ENCODE measurements at places on chromosomes 6 and 20.

DNA sequence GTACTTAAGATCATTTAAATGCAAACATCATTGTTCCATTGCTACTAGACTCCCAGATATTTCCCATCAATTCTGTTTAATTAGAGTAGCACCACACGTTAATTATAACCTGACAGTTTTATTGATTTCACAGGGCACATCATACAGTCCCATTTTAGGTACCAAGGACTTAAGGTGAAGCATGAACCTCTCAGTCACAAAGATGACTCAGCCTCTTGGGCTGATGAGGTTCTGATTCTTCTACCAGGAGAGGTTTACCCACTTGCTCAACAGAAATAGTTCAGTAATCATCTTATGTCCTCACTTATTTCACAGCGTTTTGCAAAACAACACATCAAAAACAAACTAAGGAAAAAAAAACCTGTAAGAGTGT, 98.5 kb downstream of the HIVEP2 start:
- no peak for DNase-seq

- no peak for DNase-seq
These were observed 166.5 kb downstream of the TSHZ2 start for GRCh38 chr20:53138454-53139262.

- DNase-seq: no peak
These were observed 13.2 kb downstream of the TJAP1 start for GRCh38 chr6:43490523-43490939.

- DNase-seq: no peak
These were observed 24.5 kb upstream of the CARMIL1 start for GRCh38 chr6:25254671-25255070.

GRCh38 chr6:53796451-53796780, 1.6 kb downstream of the LRRC1 start:
- DNase-seq: no peak

DNA sequence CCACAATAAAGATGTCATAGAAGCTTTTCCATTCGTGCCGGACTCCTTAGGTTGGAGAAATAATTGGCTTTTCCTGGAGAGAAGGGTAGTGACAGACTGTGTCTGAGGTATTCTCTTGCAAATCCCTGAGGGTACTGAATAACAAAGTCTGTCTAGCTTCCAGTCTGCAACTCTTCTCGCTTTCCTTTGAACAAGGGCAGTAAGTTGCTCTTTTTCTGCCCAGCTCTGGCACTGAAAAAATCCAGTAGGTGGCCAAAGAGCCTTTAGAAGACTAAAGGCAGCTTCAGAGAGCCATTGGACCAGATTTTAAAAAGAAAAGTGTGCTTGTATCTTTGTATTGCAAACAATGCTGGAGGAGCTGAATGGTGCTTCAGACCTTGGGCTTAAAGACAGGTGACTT, 20.7 kb upstream of the RREB1 start:
- no peak for DNase-seq

DNA sequence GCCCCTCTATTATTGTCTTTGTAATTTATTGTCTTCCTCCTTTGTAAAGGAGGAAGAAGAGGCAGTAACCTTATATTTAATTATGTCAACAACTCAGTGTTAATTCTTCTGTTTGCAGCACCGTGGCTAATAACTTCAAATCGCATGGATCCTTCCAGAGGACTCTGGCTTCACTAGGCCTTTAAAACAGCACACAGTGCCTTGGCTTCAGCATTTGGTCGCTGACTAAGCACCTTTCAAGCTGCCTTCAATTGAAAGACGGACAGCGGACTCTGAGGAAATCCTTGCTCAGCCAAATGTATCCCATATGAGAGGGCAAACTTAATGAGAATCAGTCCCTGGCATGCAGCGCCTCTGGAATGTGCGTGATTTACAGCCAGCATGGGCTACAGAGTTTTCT, 64.2 kb downstream of the SGK1 start:
- no peak for DNase-seq

GRCh38 chr20:50575865-50576720, 65.9 kb downstream of the PTPN1 start:
- DNase-seq: peak; percentile 44

GRCh38 chr6:20158676-20159075, 53.6 kb downstream of the MBOAT1 start:
- no peak for DNase-seq

DNA sequence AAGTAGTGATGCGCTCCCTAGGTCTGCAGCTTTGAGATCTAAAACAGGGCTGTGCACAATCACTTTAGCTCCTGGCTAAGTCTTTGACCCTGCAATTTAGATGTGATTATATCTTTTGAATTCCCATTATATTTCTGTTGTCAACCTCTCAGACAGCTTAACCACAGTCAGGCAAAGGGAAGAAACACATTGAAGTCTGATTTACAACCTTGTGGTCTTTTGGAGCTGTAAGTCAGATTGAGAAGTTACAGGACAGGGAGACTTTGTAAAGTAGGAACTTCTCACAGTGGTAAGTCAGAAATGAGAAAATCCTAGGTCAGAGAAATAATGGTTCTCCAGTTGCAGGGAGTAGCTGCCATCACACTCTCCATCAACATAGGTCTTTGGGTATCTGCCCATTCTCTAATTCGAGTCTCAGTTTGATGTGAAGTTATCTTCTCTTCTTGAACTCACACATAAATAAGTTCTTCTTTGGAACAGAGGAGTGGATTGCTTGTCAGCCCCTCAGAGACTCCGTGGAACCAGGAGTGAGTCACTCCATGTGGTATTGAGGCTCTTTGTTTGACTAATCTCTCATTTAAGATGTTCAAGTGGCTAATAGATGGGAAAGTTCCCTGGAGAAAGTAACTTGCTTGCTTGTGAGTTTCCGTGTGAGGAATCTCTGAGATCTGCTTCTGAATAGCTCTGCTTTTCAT, 35.0 kb upstream of the SGK1 start:
- no peak for DNase-seq

- no peak for DNase-seq
These were observed 32.8 kb upstream of the MICB start for GRCh38 chr6:31465185-31465536.

DNA sequence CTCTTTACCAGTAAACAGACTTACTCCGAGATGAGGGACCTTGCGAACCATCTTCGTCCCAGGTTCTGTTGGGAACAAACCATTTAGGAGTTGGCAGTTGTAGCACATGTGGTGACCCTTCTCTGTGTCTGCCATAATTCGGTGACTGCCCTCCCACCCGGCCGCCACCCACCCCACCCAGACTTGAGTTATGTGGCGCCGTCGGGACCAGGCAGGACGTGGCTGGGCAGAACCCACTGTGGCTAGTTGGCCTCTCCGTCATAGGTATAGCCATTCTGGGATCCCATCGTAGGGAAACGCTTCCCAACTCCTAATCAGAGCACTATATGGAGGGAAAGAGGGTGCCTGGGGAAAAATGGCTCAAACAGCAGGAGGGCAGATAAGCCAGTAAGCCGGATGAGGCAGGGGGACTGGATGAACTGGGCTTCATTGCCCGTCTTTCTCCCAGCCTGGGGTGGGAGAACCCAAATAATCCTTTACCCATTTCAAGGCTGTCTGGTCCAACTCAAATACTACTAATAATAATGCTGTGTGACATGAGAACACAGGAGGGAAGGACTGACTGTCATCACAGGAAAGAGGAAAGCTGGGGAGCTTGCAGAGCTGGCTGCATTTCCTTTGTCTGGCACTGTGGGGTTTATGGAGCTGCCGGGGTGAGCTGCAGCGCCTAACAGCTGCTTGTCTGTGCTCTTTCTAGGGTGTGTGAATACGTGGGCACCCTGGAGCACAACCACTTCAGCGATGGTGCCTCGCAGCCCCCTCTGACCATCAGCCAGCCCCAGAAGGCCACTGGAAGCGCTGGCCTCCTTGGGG, 73.0 kb upstream of the PBOV1 start:
- DNase-seq: no peak

GRCh38 chr20:24572140-24572539, 102.7 kb downstream of the SYNDIG1 start:
- DNase-seq: no peak

- DNase-seq: no peak
These were observed 98.5 kb downstream of the PREP start for GRCh38 chr6:105304366-105304765.

DNA sequence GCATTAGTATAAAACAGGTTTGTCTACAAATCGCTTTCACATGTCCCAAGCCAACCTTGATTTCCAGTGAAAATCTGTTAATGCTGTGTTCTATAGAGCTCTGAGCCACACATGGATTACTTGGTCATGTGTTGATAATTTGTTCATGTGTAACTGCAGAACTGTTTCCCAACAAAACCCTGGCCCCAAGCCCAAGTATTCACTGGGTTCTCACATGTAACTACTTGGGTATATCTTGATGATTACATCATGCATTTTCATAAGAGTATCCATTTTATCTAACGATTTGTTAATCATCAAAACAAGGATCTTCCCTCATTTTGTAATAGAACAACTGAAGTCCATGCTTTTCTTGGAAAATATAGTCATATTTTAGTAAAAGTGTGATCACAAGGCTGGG, 657.6 kb downstream of the PRKN start:
- DNase-seq: no peak

- no peak for DNase-seq
These were observed 57.0 kb upstream of the EPB41L1 start for GRCh38 chr20:36097337-36098151.

GRCh38 chr20:37945091-37945547, 42.2 kb downstream of the VSTM2L start:
- DNase-seq: no peak

GRCh38 chr20:63164484-63165355, 51.2 kb downstream of the YTHDF1 start:
- DNase-seq: no peak

DNA sequence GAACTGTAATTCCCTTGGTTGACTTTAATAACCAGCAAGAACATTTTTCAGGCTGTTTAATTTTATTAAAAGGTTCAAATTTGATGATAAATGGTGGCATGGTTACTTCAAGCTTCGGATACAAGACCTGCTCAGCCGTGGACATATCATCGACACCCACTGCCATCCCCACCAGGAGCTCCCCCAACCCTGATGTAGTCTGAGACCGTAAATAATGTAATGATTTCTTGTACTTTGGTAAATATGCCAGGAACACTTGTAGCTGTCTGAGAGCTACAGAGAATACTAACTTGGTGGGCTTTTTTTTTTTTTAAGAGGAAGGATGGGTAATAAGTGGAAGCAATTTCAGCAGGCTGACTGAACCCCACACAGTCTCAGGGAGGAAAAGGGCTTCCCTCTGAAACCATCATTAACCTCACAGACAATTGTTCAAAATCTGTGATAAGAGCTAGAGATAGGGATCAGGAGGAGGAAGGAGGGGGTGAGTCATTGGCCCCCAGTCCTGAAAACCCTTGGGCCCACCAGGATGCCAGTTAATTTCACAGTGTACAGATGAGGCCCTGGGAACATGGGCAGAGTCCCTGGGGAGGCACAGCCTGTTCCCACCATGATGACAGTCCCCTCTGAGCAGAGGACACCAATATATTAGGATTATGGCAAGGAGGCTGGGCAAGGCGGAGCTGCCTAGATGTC, 56.0 kb downstream of the APCDD1L start:
- no peak for DNase-seq

- DNase-seq: no peak
These were observed 62.5 kb downstream of the GJA1 start for GRCh38 chr6:121497970-121498375.

DNA sequence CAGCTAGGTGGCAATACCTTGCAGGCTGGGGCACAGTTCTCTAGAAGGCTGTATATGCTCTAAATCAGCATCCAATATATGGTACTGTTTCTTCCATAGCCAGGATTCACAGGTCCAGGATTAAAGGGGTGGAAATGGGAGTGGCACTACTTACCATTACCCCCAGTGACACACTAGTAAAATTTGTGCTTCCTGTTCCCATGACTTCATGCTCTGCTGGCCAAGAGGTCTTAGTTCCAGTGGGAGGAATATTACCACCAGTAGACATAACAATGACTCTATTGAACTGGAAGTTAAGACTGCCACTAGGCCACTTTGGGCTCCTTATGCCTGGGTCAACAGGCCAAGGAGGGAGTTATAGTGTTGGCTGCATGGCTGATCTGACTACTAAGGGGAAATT, 174.3 kb upstream of the TNFAIP3 start:
- DNase-seq: no peak

DNA sequence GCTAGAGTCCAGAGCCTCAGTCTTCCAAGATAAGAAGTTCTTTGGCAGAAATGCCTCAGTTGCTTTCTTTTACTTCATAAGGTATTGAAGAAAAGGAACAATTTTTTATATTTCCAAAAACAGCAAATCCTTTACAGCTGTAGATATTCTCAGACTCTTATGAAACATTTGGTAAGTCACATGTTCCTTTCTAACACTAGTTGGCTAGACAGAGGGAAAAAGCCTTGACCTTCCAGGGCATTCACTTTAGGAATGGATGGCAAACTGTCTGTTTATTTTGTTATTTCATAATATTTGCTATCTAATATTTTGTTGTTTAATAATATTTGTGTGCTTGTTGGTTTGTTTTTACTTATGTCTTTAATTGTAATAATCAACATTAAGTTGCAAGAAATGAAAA, 140.8 kb downstream of the PTPRK start:
- DNase-seq: no peak

GRCh38 chr6:154522576-154522975, 12.1 kb upstream of the CNKSR3 start:
- no peak for DNase-seq

DNA sequence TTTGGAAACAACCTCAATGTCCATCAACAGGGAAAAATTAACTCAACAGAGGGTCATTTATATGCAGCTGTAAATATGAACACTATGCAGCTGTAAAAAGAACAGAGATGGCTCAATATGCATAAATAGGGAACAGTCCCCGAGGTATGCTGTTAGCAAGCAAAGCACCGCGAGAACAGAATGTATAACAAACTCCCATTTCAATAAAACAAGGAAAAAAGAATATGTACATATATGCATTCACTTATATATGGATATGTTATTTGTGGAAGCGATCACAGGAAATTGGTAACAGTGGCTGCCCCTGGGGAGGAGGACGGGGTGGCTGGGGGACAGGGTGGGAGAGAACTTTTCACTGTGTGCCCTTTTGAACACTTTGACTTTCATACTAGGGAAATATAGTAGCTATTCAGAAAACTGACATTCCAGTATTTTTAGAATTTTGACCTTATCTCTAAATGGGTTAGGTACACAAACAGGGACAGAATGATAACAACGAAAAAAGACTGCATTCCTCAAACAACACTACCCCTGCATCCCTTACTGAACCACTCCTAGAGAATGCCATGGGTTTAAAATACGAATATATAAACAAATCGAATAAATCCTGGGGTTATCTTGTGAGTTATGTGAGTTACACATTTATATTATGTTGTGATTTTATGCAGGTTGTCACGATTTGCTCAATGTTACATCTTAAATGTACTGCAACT, 64.5 kb downstream of the KCNB1 start:
- no peak for DNase-seq

- no peak for DNase-seq
These were observed 82.9 kb downstream of the RPP40 start for GRCh38 chr6:4920914-4921410.

- no peak for DNase-seq
These were observed 24.5 kb downstream of the NDUFAF5 start for GRCh38 chr20:13809373-13809772.

GRCh38 chr6:30641048-30641447, 5.9 kb upstream of the C6orf136 start:
- DNase-seq: no peak

Measured in activated T-helper 1 cell treated with anti-CD3 and anti-CD28 coated beads, Interleukin-2, amount 50 U/mL, for 16 hours (primary cell).